Naive B cell (primary cell): ENCODE measurements at places on chromosomes 7 and 10.

DNA sequence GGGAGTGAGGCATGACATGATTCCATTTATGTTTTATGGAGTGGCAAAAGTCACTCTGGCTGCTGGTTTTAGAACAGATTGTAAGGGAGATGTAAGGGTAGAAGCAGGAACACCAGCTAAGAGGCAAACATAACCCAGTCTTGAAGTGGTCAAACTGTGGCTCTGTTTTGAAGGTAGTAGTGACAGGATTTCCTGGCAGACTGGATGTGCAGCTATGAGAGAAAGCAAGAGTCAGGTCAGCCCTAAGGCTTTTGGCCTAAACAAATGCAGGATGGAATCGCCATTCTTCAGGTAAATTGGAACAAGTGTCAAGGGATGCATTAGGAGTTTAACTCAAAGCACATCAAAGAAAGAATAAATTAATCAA, 175.3 kb upstream of the AGR3 start:
- DNase-seq, result no peak

DNA sequence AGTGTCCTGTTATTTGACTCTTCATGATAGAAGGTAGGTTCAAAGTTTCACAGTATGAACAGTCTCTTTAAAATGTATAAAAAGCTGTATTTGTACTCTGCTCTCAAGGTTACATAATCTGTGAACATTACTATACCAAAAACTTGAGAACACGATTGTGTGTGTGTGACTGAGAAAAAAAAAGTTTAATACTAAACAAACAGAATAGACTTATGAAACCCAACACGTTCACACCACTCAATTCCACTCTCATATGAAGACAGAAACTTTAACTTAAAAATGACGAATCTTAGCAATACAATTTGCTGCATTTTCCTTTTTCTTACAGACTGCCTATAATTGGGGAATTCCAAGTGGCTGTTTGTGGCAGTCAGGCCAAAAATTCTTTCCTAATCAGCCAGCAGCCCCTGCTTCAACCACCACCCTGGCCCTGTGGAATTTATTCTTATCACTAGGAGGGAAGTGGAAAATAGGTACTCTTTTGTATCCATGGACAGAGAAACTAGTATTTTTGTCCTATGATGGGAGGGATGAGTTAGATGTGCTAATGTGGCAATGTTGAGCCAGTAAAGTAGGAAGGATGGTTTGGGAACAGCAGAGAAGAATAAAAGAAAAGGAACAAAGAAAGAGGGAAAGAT, 42.8 kb downstream of the MINDY3 start:
- no peak for DNase-seq

DNA sequence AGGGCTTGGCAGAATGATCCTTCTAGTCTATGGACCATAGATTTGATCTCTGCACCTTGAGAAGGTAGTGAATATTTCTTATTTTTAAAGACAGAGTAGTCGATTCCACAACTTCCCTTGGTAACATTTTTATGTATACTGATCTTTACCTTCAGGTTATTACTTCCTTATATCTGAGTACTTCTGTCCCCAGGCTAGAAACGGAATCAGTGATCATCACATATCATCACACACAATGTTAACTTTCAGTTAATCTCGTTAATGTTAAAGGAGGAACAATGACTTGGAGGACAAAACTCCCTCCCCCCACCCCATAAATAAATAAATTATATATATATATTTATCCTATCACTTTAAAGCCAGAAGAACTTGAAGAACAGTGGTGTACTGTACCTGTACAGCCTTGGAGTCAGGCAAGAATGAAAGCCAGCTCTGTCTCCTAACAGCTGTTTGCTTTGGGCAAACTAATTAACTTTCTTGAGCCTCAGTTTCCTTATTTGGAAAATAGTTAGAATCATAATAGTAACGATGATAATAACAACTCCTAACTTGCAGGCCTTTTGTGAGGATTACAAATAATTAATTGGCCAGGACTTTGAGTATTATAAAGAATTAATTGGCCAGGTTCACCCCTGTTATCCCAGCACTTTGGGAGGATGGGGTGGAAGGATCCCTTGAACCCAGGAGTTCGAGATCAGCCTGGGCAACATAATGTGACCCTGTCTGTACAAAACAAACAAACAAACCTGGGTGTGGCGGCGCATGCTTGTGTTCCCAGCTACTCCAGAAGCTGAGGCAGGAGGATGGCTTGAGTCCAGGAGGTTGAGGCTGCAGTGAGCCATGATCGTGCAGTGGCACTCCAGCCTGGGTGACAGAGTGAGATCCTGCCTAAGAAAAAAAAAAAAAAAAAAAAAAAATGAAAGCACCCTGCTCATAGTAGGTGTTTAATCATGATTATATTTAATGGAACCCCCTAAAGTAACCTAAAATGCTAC, 63.5 kb downstream of the SAMD9 start:
- DNase-seq, result no peak

DNA sequence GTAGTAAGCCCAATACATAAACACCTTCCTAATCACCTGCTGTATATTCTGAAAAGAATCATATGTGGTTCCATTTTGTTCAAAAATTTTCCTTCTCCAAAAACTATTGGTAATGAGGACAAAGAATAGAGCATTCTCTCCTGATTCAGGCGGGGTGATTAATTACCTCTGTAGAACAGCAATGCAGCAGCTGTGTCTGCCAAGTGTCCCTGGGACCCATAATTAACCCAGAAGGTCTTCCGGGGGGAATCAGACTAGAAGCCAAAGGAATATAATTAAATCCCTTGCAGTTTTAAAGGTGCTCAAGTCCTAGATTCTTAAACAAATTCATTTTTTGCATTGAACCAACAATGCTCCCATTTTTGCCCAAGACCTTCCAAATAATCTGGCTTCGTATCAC, 60.3 kb upstream of the ABLIM1 start:
- no peak for DNase-seq

DNA sequence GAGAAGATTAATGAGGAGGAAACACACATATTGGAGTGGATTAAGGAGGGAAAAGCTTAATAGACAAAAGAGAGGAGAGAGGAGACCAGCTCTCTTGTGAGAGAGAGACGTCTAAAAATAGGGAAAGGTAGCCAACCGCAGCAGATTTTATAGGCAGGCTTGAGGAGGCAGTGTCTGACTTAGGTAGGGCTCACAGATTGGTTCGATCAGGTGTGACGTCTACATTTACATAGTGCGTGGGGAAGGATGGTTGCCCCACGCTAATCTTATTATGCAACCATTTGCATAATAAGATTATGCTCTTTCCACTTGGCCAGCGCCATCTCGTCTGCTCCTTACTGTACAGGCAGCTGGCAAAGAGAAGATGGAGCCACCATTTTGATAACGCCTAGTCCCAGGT, 122.0 kb downstream of the MARCHF5 start:
- DNase-seq, result no peak
